ENCODE measurements at places on chromosomes 3 and 15. TPM values are rescaled to one million over a fixed set of nuclear protein-coding genes. Genes with fewer than 3 reads are reported as not detected.

The KCNMB3 gene
- 0.72 TPM for total RNA-seq

The SMAD3 gene
- total RNA-seq, result 71.0 TPM

DNA sequence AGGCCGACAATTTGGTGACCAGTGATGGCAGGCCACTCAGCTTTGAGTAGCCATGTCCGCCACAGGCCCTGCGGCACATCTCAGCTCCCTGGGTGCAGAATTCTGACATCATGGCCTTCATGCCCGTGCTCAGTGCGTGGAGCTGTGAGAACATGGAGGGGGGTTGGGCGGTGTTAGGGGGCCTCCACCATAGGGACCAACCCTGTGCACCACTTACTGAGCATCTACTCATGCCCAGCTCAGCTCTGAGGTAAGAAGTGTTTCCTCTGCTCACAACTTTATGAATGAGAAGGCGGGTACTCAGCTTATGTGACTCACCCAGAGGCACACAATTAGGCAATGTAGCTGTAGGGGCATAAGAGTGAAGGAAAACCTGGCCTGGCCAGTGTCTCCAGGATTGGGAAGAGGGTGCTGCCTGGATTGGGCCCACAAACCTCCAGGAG lies 10.5 kb downstream of the ACOX2 start:
- peaks cover 7% of the 10 kb centered on the region for H3K4me1 ChIP-seq
- no peak overlapping the region for H3K27ac ChIP-seq
- peak; percentile 94 for DNase-seq
- H3K36me3 ChIP-seq, result peaks cover 8% of the 10 kb centered on the region

The LINGO1 gene
- not detected for total RNA-seq

DNA sequence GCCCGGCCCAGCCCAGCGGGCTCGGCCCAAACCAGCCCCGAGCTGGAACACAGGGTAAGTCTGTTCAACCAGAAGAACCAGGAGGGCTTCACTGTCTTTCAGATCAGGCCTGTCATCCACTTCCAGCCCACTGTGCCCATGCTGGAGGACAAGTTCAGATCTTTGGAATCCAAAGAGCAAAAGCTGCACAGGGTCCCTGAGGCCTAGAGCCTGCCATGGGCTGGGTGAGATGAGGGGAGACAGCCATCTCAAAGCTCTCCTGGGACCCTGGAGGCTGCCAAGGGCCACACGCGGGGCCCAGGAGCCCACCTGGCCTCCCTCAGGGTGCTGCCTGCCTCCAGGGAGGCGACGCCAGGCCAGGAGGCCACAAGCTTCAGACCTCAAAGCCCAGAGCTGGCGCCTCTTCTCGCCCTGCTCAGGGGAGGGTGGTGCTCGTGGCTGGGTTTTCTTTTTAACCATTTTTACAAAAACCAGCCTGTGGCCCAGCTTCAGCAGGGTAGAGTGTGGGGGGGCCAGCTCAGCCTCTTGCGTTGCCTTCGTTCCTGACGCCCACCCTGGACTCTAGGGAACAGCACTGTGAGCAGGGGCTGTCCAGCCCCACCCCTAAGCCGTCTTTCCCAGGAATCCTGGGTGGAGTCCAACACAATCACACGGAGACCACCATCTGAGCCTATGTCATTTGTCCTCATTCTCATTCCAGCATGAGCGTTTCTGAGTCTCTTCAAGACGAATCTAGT lies 107.0 kb downstream of the ETFA start:
- no peak overlapping the region for H3K4me3 ChIP-seq
- H3K36me3 ChIP-seq, result peaks cover 2% of the 10 kb centered on the region
- H3K4me1 ChIP-seq, result peaks cover 2% of the 10 kb centered on the region
- DNase-seq, result no peak

The PHLDB2 gene
- 27.2 TPM for total RNA-seq

DNA sequence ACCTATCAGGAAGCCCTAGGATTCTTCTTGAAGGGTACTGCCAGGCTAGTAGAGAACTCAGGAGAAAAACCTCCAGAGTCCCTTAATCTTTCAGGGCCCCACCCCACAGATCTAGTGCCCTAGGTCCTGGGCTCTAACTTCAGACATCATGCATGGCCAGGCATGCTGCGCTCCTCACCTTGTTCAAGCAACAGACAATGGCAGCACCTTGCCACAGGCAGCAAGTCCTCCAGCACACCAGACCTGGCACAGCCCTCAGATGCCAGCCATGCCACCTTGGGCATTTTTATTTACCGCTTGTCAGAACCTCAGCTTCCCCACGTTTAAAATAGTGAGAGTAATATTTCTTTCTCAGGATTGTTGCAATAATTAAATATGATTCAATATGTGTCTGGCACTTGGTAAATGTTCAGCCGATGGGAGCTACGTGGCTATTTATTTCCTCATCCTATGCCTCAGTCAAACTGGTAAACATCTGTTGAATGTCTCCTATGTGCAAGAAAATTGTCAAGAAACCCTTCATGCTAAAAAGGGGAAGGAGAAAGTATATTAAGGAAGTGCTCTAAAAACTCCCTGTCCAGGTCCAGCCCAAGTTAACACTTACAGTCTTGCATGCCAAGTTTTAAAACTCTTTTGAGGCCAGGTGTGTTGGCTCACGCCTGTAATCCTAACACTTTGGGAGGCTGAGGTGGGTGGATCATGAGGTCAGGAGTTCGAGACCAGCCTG lies 14.5 kb upstream of the CCR1 start:
- H3K36me3 ChIP-seq, result no peaks in the 10 kb centered on the region
- peaks cover 5% of the 10 kb centered on the region for H3K27me3 ChIP-seq
- no peaks in the 10 kb centered on the region for H3K4me1 ChIP-seq
- H3K27ac ChIP-seq, result no peak overlapping the region
